ENCODE measurements at places on chromosomes 5 and 9.

DNA sequence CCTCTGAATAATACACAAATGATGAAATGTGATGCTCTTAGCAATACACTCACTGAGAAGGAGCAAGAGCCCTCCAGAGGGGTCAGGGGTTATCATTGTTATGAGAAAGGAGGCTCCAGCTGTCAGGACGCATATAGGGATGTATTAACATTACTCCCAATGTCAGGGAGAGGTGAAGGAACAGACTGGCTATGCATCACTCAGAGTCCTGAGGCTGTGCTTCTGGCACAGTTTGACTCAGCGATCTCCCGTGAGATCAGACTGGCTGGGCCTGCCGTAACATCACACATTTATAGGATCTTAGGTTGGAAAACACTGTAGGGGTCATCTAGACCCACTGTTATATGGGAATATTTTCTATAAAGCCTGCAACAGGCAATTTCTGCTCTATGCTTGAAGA is 226.5 kb upstream of the GLRA1 start:
- DNase-seq = no peak

GRCh38 chr5:117077142-117077541 is 502.5 kb upstream of the SEMA6A start:
- DNase-seq = no peak

DNA sequence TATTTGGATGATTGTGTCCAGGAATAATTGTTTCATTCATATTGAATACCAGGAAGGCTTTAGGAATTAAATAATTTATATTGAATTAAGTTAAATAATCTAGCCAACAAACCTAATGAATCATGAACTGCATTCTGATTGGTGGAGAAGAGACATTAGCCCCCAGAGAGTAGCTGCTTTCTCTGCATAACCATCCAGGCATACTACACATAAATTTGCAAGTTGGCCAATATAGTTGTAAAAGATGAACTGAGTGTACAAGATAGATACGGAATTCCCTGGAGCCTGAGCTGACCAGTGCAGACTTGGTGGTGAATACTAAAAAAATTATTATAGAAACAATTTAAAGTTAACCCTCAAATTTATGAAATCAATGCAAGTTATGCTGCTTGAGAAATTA is 311.8 kb upstream of the KIF2A start:
- no peak for DNase-seq

DNA sequence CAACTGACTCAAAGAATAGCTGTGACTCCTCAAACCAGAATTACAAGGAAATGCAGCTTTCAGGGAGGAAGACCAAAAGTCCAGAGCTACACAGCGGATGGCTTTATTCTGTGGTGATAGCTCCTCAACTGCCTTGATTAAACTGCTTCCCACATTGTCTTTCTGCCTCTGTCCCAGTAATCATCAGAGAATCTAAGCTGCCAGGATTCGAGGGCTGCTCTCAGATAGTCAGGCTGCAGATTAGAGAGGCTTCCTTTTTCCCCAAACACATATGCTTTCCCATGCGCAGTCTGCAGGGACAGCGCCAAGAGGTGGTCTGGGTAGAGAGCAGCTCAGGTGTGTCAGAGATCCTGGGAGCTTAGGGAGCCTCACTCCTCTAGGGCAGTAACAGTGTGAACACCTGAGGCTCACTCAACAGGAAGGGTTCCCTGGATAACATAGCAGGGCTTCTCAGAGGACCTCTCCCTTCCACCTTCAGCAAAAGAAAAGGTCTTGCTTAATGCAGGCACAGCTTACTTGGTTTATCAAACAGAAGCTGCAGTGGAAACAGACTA is 439.9 kb upstream of the TLE4 start:
- DNase-seq = no peak

- DNase-seq = no peak
These were observed 17.0 kb downstream of the PTBP3 start for GRCh38 chr9:112316258-112316943.

GRCh38 chr5:148488757-148489156 is 105.0 kb downstream of the FBXO38 start:
- no peak for DNase-seq

DNA sequence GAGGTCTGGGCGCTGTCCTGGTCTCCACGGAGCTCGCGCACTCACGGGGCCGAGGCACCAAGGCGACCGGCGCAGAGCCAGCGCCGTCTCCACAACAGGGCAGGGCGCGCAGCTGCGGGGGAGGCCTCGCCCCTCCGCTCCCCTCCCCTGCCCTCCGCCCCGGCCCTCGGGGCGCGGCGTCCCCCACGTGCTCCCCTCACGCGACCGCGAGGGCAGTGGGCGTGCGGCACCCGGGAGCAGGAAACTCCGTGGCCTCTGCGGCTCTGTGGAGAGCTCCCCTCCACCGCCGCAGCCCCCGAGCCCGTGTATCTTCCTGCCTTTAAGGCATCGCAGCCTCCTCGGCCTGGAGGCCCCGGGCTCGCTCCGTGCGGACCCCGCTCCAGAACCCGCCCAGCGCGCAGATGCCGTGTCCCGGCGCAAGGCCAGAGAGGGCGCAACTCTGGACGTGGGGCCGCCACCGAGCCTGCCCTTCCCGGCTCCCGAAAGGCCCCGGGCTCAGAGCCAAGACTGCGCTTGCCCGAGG is 708 bp upstream of the TUBB4B start:
- peak; percentile 35 for DNase-seq

DNA sequence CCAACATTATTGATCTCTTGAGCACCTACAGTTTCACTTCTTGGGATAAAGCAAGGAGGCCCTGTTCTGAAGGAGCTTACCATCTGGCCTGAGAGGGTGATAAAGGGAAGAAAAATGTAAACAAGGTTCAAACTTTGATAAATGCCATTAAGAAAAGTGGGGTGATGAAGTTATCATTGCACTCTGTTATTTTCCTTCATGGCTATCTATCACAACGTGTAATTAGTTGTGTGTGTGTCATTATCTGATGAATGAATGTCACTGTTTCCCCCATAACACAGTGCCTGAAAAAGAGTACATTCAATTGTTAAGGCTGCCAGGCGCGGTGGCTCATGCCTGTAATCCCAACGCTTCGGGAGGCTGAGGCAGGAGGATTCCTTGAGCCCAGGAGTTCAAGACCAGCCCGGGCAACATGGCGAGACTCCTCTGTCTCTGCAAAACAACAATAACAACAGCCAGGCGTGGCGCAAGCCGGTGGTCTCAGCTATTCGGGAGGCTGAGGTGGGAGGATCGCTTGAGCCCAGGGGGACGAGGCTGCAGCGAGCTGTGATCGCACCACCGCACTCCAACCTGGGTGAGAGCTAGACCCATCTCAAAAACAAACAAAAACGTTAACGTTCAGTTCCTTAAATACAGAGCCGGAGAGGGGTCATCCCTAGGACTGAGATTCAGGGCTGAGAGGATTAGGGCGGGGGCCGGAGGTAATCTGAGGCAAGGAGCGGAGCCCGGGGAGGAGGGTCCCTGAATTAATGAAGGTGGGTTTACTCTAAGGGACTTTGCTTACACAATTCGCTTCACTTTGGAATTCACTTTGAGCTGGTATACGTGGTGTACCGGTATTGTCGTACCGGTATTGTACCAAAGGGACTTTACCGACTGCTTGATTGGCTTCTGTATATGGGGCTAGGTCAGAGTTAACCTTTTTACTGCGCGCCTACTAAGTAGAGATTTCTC is 917 bp downstream of the NHP2 start:
- DNase-seq = no peak

- DNase-seq = no peak
These were observed 37.8 kb downstream of the GRAMD2B start for GRCh38 chr5:126460977-126461376.

DNA sequence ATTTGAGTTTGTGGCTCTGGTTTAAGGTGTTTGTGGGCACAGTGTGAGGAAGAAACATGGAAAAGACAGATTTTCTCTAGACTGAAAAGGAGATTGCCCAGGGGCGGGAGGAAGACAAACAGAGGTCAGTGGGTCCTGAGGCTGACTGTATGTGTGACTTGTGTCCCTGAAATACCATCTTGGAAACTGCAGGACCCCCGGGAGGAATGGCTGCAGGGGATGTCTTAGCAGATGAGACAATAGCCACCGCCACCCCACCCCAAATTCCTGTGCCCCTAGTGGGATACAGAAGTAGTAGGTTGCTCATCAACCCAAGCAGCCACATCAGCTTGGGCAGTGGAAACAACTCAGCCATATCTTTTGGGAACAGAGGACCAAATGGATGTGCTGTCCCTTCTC is 1.7 kb upstream of the PSAT1 start:
- no peak for DNase-seq

GRCh38 chr5:119426057-119426456 is 26.2 kb upstream of the HSD17B4 start:
- no peak for DNase-seq

DNA sequence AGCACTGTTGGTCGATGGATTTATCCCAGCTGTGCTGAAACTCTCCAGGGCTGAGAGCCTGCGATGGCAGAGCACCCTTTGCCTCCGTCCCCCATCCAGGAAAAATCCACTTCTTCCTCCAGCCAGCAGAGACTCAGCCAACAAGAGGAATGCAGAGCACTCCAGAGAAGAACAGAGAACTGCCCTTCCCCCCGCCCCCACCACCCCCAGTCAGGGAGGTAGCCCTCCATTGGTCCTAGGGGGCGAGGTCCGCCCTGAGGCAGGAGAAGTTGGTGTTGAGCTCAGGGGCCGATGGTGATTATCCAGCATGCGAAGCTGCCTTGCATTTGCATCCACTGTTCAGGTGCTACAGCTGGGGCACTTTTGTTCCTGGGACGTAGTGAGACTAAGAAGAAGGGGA is 9.0 kb downstream of the TLX3 start:
- DNase-seq = no peak

GRCh38 chr9:16828340-16829281 is 41.9 kb downstream of the BNC2 start:
- no peak for DNase-seq

GRCh38 chr5:7250004-7250403 is 145.9 kb upstream of the ADCY2 start:
- DNase-seq = no peak

DNA sequence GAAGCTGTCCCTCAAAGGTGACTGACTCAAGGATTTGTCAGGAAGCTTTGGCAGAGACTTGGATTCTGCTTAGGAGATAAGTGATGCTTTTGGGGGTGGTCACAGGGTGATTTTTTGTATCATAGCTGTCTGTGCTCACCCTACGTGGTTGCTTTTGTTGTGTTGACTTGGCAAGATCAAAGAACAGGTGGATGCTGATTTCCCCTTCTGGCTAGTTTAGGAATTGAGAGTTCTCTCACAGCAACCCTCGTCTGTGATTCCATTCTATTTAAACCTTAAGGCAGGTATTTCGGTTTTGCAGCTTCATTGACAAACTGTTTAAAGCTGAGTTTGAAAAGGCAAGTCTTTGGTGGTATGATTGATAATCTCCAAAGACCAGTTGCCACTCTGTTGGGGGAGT is 27.2 kb downstream of the ARHGAP26 start:
- no peak for DNase-seq

DNA sequence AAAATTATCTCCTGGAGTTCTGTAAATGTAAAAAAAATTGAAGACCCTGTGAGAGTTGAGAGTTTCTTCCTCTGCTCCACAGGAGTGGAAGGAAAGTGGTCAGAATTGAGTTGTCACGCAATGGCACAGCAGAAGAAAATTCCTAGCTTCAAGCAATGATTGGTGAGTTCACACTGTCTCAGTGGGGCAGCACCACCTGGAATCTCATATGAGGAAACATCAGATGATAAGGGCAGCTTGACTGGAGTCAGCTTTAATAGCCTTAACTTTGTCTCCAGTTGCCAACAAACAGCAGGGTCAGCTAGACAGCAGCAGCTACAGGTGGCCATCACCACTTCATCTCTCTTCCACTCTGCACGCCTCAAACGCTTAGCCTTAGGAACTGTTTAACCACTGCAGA is 211.1 kb downstream of the EFNA5 start:
- no peak for DNase-seq

GRCh38 chr9:113795811-113796392 is 80.2 kb upstream of the ZNF618 start:
- no peak for DNase-seq

- no peak for DNase-seq
These were observed 4.8 kb downstream of the PRSS3 start for GRCh38 chr9:33799928-33800704.

GRCh38 chr5:60206234-60206633 is 312.7 kb upstream of the PDE4D start:
- no peak for DNase-seq

- DNase-seq = no peak
These were observed 61.0 kb upstream of the BASP1 start for GRCh38 chr5:17156463-17156862.

DNA sequence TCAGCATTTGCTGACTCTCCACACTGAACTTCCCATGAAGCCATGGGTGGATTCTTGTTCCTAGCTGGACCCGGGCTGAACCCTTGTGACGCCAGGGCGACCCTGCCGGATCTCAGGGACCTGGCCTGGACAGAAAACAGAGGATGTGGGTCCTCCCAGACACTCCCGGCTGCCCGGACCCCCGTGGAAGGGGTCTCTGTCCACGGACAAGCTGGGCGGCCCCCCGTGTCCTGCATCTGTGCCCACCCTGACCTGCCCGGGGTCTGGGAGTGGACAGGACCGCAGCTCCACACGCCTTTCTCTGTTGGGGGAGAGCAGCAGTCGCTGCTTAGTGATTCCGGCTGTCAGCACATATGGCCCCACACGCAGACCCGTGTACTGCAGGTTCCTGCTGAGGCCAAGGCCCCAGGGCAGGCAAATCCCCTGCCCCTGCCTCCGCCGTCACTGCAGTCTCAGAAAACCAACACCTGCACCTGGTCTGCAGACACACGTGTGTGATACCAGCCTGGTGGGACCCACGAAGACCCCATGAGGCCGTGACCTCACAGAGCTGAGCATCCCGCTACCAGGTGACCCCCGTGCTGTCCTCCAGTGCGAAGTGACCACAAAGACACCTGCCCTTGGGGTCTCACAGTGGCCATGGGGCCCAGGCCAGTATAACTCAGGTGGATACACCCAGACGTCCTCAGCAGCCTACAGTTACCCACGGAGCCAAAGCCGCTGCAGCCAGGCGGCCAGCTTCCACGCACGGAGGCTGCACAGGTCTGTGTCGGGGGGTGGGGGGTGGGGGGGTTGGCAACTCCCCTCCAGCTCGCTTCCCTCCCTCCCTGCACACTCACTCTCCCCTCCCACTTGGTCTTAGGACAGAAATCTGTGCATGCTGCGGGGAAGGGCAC is 50.6 kb downstream of the NKD2 start:
- DNase-seq = no peak

DNA sequence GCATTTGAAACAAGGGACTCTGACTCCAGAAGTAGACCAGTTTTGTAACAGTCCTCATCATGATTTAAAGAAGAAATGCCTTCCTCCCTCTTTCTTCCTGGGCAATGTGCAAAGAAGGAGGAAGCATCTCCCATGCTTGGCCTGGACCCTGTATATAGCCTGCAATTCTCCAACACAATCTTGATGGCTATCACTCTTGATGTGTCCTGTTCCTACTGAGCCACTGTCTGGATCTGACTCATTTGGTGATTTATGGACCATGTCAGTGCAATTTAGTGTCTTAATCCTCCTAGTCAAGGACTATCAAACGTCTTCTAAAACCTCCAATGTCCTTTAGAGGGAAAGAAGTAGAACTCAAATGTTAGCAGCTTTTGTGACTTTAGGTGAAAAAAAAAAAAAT is 697.3 kb downstream of the TLR4 start:
- DNase-seq = no peak

- DNase-seq = no peak
These were observed 47.5 kb upstream of the NRARP start for GRCh38 chr9:137349471-137350033.

Measured in smooth muscle cell of the brain vasculature (primary cell).